ENCODE measurements at places on chromosomes 4 and X. TPM values are rescaled to one million over a fixed set of nuclear protein-coding genes. Genes with fewer than 3 reads are reported as not detected.

Gene TXK
- 0.04 TPM for total RNA-seq

Gene CNOT6L
- 42.1 TPM for total RNA-seq

Gene MECP2
- 20.4 TPM for total RNA-seq

Gene CYP4V2
- total RNA-seq: 3.1 TPM

Gene MAGEB17
- not detected for total RNA-seq

Gene USP27X
- 3.6 TPM for total RNA-seq

Gene MID1
- total RNA-seq: 19.9 TPM

Gene SEC31A
- 266 TPM for total RNA-seq

Gene CSAG3
- total RNA-seq: not detected

Gene HTRA3
- total RNA-seq: 6.5 TPM

Gene CSAG2
- total RNA-seq: not detected
